ENCODE measurements at places on chromosomes 4 and X. TPM values are rescaled to one million over a fixed set of nuclear protein-coding genes. Genes with fewer than 3 reads are reported as not detected.

The GBA3 gene
- total RNA-seq, result not detected

The PSAPL1 gene
- total RNA-seq, result not detected

The ATP8A1 gene
- 9.2 TPM for total RNA-seq

The MAGEB2 gene
- total RNA-seq, result not detected

The PNMA6A gene
- total RNA-seq, result 15.1 TPM

The FHIP1A gene
- total RNA-seq, result 4.6 TPM

The IGSF1 gene
- 0.14 TPM for total RNA-seq

The GPR143 gene
- total RNA-seq, result not detected

The ZNF518B gene
- 13.0 TPM for total RNA-seq

The SLC10A6 gene
- not detected for total RNA-seq

The ART3 gene
- total RNA-seq, result not detected

The ZBTB49 gene
- 2.5 TPM for total RNA-seq

The SOD3 gene
- total RNA-seq, result not detected

The NDST3 gene
- total RNA-seq, result not detected

The OTUD6A gene
- not detected for total RNA-seq

The FAM236A gene
- not detected for total RNA-seq

The MTCP1 gene
- total RNA-seq, result 6.5 TPM

The LAP3 gene
- 163 TPM for total RNA-seq

Measured in G401 (cell line).